ENCODE measurements at places on chromosomes 11 and 22. TPM values are rescaled to one million over a fixed set of nuclear protein-coding genes. Genes with fewer than 3 reads are reported as not detected.
A peak's percentile ranks its signal among the peaks of the same experiment; 100 is the strongest.

The SWAP70 gene
- total RNA-seq: 28.6 TPM

GRCh38 chr22:42300259-42301076 is 30.0 kb upstream of the TCF20 start:
- H3K4me3 ChIP-seq: no peak overlapping the region
- DNase-seq: no peak
- peaks cover 3% of the 10 kb centered on the region for H3K4me1 ChIP-seq

GRCh38 chr11:82757660-82758357 is 24.1 kb upstream of the FAM181B start:
- no peak overlapping the region for H3K4me3 ChIP-seq
- DNase-seq: no peak
- peaks cover 6% of the 10 kb centered on the region for H3K27me3 ChIP-seq
- H3K36me3 ChIP-seq: no peaks in the 10 kb centered on the region

GRCh38 chr22:22048981-22049531 is 66.5 kb upstream of the TOP3B start:
- H3K4me1 ChIP-seq: no peaks in the 10 kb centered on the region
- peaks cover 8% of the 10 kb centered on the region for H3K27me3 ChIP-seq
- H3K27ac ChIP-seq: no peak overlapping the region
- no peak for DNase-seq
- H3K36me3 ChIP-seq: no peaks in the 10 kb centered on the region
- H3K4me3 ChIP-seq: no peak overlapping the region

GRCh38 chr11:2774173-2775082 is 74.6 kb upstream of the KCNQ1OT1 start:
- DNase-seq: no peak
- H3K4me1 ChIP-seq: peaks cover 17% of the 10 kb centered on the region
- no peak overlapping the region for H3K27ac ChIP-seq
- H3K4me3 ChIP-seq: no peak overlapping the region
- peaks cover 18% of the 10 kb centered on the region for H3K27me3 ChIP-seq

- DNase-seq: peak; percentile 74
- H3K27ac ChIP-seq: no peak overlapping the region
- H3K4me3 ChIP-seq: no peak overlapping the region
- H3K27me3 ChIP-seq: no peaks in the 10 kb centered on the region
- no peaks in the 10 kb centered on the region for H3K4me1 ChIP-seq
Observed at GRCh38 chr11:106503901-106504300, 426.4 kb downstream of the AASDHPPT start.

Measured in astrocyte (in vitro differentiated cells and primary cell).